ENCODE measurements at places on chromosomes 6 and 20. TPM values are rescaled to one million over a fixed set of nuclear protein-coding genes. Genes with fewer than 3 reads are reported as not detected.

DNA sequence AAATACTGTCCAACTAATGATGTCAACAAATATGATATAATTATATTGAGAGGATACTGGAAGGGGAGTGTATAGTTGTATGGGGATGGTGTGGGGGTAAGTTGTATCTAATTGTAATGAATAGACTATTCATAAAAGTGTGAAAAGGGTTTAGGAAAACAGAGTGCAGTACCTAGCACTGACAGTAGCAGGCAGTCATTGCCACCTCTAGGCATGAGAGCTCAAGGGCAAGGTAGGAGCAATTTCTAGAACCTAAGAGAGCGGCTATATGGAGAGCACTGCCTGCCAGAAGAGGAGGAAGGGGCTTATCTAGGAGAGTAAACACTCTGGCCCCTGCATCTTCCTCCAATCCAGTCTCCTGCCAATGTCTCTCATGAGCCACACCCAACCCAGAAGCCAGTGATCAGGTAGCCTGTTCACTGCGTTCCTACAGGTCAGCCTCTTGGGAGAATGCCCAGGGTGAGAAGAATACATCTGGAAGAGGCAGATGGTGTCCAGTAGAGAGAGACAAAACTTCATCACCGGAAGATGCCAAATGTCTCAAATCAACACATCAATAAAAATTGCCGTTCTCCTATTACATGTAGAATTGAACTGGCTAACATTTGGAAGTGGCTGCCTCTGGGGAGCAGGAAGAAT is 200.0 kb downstream of the LY86 start:
- H3K4me3 ChIP-seq: no peak overlapping the region
- no peaks in the 10 kb centered on the region for H3K27me3 ChIP-seq
- no peak for DNase-seq
- H3K36me3 ChIP-seq: no peaks in the 10 kb centered on the region

GRCh38 chr6:106684011-106684410 is 54.6 kb downstream of the QRSL1 start:
- no peak overlapping the region for H3K4me3 ChIP-seq
- no peak overlapping the region for H3K27ac ChIP-seq
- no peak for DNase-seq
- H3K36me3 ChIP-seq: no peaks in the 10 kb centered on the region
- H3K27me3 ChIP-seq: no peaks in the 10 kb centered on the region

DNA sequence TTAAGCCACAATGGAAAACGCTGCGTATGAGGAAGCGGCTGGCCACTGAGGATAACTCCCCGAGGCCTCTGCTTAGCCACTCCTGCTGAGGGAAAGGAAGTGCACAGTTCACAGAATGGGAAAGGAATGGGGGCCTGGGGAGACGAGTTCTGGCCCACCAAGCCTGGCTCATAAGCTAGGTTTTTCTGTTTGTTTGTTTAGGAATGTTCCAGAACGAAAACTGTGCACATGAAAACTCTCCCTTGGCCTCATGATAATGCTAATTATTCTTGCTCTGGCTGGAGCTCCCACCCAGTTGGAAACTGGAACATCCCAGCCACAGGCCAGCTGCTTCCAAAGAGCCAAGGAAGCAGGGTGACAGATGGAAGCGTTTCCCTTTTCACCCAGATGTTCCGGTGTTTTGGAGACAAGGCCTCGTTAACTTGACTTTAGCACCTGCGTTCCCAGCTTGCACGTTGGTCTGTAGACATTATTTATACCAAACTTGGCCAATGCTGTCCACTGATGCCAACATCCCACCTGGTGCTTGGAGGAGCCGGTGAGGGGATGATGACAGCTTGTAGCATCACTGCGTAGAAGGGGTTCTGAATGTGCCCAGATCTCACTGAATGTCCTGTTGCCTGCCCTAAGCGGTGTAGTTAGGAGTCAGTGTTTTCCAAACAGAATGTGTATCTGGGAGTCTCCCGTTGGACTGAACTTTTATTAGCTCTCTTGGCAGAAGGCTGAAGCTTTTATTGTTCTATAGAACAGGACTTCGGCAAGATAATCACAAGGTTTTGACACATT is 34.5 kb downstream of the APCDD1L start:
- no peaks in the 10 kb centered on the region for H3K36me3 ChIP-seq
- no peak overlapping the region for H3K27ac ChIP-seq
- no peak for DNase-seq
- no peak overlapping the region for H3K4me3 ChIP-seq
- H3K4me1 ChIP-seq: no peaks in the 10 kb centered on the region

Gene CPNE5
- 0.89 TPM for total RNA-seq

- DNase-seq: no peak
- H3K4me1 ChIP-seq: peaks cover 7% of the 10 kb centered on the region
- H3K27me3 ChIP-seq: no peaks in the 10 kb centered on the region
- H3K36me3 ChIP-seq: no peaks in the 10 kb centered on the region
These were observed 92.6 kb downstream of the CDC5L start for GRCh38 chr6:44480097-44480541.

GRCh38 chr6:37501632-37502491 is 2.2 kb upstream of the CCDC167 start:
- peak overlapping the region; percentile 57 for H3K27ac ChIP-seq
- H3K27me3 ChIP-seq: no peaks in the 10 kb centered on the region
- DNase-seq: no peak
- H3K36me3 ChIP-seq: no peaks in the 10 kb centered on the region
- H3K4me3 ChIP-seq: no peak overlapping the region

Gene SAPCD1
- 9.0 TPM for total RNA-seq

Gene NHSL1
- total RNA-seq: 67.8 TPM

GRCh38 chr6:123380257-123380656 is 256.5 kb downstream of the TRDN start:
- no peak overlapping the region for H3K4me3 ChIP-seq
- no peaks in the 10 kb centered on the region for H3K27me3 ChIP-seq
- no peaks in the 10 kb centered on the region for H3K4me1 ChIP-seq
- H3K27ac ChIP-seq: no peak overlapping the region
- DNase-seq: no peak
- H3K36me3 ChIP-seq: no peaks in the 10 kb centered on the region
